RPMI7951 (cell line): ENCODE measurements at places on chromosomes 5 and 9. TPM values are rescaled to one million over a fixed set of nuclear protein-coding genes. Genes with fewer than 3 reads are reported as not detected.

Gene LCN9
- not detected in 2 replicates for total RNA-seq

Gene GPX8
- 99.8 and 116 TPM in 2 replicates for total RNA-seq

Gene PCDHGA2
- total RNA-seq, result 6.8 and 7.0 TPM in 2 replicates

Gene ACOT12
- total RNA-seq, result not detected in 2 replicates

Gene CLIC3
- total RNA-seq, result 0.68 and 1.7 TPM in 2 replicates

Gene DNM1
- total RNA-seq, result 16.1 and 17.4 TPM in 2 replicates

Gene BHMT2
- total RNA-seq, result not detected in 2 replicates

Gene SH2D3C
- total RNA-seq, result 0.12 and 0.29 TPM in 2 replicates

Gene HEMGN
- not detected in 2 replicates for total RNA-seq

Gene BARHL1
- total RNA-seq, result not detected in 2 replicates

Gene C9
- not detected in 2 replicates for total RNA-seq

Gene ELAVL2
- 0.98 and 1.1 TPM in 2 replicates for total RNA-seq

Gene PCDHGA10
- total RNA-seq, result 0.78 and 0.84 TPM in 2 replicates

Gene GPR21
- not detected in 2 replicates for total RNA-seq

Gene CDK5RAP2
- total RNA-seq, result 38.2 and 42.1 TPM in 2 replicates

Gene GLRA1
- not detected in 2 replicates for total RNA-seq

Gene SHOC1
- not detected in 2 replicates for total RNA-seq

Gene PPP2R2B
- total RNA-seq, result 0.68 TPM in 1 of 2 replicates, not detected in the other

Gene PHYKPL
- 6.5 and 7.6 TPM in 2 replicates for total RNA-seq

Gene CFAP157
- total RNA-seq, result not detected in 2 replicates

Gene IL17B
- not detected in 2 replicates for total RNA-seq

Gene PKD2L2
- total RNA-seq, result not detected in 2 replicates

Gene HTR1A
- total RNA-seq, result not detected in 2 replicates
